ENCODE measurements at places on chromosomes 5 and 9.

GRCh38 chr5:55226934-55227663 lies at the start of gene MCIDAS:
Gene MCIDAS, minus strand, starts transcription at chr5:55227315. Its CDS starts 177 bp downstream, at chr5:55227138.
- DNase-seq, result no peak

DNA sequence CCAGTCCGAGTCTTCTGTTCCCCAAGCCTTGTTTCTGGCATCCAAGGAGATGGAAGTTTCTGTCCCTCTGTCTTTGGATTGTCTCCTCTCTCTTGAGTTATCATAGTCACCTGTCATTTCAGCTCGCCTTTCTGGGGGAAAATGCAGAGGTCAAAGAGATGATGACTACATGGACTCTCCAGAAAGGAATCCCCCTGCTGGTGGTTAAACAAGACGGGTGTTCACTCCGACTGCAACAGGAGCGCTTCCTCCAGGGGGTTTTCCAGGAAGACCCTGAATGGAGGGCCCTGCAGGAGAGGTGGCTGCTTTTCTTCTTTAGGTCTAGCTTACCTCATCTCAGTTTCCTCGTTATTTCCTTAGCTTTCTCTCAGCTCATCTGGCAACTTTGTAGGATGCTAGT lies 25.1 kb downstream of the ERAP2 start:
- no peak for DNase-seq

DNA sequence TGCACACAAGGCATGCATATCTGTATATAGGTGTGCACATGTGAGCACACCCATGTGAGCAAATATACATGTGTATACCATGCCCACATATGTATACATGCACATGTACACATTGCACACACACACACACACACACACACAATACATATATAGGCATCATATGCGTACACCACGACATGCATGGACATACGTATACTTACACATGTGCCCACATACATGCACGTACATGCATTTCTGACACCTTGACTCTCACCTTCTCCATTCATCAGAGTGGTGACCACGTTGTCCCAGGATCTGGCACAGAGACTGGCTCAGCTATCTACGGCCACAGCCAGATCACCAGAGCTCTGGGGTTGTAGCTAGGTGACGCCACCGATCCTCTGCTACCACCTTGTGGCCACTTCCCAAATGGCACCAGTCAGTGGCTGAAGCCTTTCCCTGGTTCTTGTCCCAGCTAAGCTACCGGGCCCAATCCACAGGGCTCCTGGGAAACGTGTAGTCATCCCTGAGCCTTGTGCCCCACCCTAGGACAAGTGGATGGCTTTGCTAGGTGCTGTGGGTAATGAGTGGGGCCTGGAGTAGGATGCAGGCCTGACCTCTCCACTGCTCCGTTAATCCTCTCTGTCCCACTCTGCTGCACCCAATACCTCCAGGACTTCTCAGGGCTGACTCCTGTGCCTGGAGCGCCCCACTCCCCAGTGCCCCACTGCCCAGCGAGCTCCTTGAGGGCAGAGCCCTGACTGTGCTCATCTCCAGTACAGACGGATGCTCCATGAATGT lies 194.4 kb downstream of the RGS3 start:
- DNase-seq, result peak; percentile 77

DNA sequence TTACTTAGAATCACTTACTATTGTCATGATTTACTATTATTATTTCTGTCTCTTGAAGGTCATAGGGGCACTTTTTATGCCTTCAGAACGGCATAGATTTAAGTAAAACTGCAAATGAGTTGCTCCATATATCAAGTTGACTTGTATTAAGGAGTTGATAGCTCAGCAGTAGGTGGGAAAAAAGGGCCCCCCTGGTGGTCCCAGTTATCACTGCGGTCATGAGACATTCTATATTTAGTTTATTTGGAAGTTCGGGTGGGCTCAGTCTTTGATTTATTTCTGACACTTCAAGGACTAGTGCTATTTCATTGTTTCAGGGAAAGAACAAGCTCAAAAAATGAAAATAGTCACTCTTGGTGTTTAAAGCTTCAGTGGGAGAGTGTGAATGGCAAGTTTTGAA lies 159.3 kb downstream of the SLC24A2 start:
- no peak for DNase-seq

DNA sequence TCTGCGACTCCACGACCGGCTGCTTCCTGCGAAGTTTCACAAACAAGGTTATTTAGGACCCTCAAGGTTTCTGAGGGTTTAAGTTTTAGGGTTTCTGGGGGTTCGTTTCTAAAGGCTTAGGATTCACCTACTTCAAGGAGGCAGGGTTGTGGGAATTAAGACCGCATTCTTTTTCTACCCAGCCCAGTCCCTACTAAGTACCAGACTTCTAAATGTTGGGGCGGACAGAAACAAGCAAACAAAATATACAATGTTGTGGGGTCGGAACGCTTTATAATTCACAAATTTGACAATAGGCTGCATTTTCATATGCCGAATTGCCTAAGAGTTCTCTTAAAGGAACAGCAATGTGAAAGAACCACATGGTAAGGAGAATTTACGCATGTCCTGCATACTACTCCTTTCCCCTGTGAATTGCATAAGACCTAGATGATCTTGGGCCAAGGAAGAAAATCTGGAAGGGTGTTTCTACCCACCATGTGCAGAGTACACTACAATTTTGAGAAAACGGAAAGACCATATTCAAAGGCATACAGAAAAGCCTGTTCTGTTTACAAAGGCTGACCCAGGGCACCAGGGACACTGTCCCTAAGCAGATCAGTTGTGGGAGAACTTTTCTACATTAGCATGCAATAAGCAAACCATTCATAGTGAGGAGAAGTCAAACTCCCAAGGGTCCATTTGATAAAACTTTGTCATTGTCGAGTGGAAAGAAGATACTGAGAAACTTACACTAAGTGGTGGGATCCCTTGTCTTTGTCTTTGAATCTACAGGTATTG lies 457.3 kb downstream of the RAB3C start:
- DNase-seq, result no peak

DNA sequence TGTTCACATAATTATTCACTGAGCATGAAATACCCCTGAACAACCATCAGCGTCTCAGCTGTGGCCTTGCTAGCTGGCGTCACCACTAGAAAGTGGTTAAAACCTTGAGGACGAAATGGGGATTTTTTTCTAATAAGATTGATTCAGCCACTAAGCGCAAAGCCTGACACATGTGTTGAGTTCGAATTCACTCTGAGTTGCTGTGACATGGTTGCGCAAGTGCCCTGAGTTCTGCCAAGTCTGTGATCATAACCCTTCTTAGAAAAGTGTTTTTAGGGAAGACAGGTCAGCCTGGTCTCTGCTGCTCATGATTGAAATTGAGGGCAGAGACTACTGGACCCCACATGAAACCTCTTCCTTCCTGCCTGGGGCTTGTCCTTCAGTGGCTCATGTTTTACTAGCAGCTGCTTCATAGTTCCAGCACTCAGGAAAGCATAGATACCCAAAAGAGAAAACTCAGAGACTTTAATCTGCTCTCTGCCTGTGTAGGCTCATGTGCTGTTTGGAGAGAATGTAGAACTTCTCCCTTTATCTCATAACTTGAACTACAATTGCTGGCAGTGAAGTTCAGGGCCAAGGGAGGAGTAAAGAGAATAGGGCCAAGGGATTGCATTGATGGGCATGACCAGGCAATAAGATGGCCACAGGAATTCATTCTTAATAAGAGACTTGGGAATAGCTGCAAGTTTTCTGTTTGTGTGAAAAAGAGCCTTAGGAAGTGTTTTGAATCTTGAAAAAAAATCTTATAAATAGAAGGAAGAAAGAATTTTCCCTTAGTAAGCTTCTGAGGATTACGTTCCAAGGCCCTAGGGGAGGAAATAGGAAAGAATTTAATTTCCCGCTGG lies 66.8 kb upstream of the CXCL14 start:
- no peak for DNase-seq

DNA sequence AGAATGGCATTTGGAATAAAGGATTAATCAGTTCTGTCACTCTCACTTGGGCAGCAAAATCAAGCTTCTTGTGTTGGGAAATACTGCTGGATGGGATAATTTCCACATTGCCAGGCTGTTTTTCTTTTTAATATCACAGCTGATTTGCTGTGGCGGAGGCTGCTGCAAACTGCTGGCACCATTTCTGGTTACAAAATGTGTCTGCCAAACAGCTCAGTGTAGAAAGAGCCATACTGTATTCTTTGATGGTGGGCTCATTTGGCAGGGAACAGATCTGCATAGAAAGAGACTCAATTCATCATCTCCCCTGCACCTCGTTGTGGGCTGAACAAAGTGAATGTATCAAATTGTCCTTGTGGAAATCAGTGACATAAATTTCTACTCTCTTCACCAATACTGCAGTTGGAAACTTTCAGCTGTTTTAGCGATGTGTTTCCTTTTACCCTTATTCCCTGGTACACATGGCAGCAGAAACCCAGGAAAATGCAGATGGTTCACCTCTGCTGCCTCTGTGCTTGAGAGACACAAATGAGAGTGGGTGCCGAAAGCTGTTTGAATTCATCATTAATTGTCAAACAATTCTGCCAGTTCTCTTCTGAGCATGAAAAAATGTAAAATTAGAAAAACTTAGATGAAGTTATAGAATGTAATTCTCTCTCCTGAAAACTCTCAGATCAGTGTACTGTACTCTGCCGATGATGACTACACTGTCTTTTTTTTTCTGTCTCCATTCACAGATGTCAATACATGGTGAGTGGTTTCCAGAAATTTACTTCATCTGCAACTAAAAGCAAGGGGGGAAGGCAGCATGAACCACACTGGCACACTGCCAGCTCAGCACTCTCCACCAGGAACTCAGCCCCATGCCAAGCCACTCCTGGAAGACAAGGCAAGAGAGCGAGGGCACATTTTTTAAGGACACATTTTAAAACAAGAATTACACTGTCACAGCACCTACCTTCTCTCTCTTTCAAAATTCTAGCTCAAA lies 75.0 kb downstream of the HMHB1 start:
- no peak for DNase-seq

DNA sequence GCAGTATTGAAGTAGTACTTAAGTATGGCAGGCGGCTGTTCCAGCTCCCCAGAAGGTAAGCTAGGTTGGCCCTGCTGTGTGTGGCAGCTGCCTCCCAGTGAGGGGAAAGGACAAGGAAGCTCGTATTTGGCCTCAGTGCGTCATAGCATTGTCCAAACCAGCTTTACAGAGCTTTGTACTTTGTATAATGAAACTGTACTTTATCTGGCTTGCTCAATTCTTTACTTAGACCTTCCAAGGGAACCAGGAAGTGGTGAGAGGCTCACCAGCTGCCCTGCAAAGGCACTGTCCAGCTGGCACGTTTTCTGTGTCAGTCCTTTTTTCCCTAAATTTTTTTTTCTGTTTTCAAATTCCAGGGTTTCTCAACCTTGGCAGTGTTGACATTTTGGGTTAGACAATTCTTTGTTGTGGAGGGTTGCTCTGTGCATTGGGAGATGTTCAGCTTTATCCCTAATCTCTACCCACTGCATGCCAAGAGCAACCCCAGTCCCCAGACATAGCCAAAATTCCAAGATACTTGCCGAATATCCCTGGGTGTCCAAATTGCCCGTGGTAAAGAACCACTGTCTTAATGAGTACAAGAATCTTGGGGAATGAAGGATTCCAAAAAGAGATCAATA lies 474.5 kb downstream of the LRRC70 start:
- DNase-seq, result no peak
